ENCODE measurements at places on chromosomes 11 and 22. TPM values are rescaled to one million over a fixed set of nuclear protein-coding genes. Genes with fewer than 3 reads are reported as not detected.

The GUCY1A2 gene
- total RNA-seq, result 0.05 TPM

The SCGB2A2 gene
- not detected for total RNA-seq

The MRPL11 gene
- total RNA-seq, result 29.4 TPM

The SPATA19 gene
- total RNA-seq, result not detected

The UBQLN3 gene
- total RNA-seq, result not detected

The PLAAT4 gene
- 126 TPM for total RNA-seq

The FAM227A gene
- 0.33 TPM for total RNA-seq

The SERPING1 gene
- 2.8 TPM for total RNA-seq

The STK33 gene
- total RNA-seq, result 1.3 TPM

The TRMU gene
- total RNA-seq, result 92.1 TPM

The CNGA4 gene
- total RNA-seq, result 0.44 TPM

The P2RX6 gene
- 1.6 TPM for total RNA-seq

The PHLDB1 gene
- total RNA-seq, result 6.0 TPM

The LSP1 gene
- total RNA-seq, result 514 TPM

The OTOG gene
- total RNA-seq, result not detected

The LRRC75B gene
- 0.54 TPM for total RNA-seq

The CD3E gene
- total RNA-seq, result 555 TPM

The CDON gene
- total RNA-seq, result 2.0 TPM

The B4GAT1 gene
- total RNA-seq, result 4.0 TPM

The OR9I1 gene
- total RNA-seq, result not detected

The PTPRCAP gene
- 211 TPM for total RNA-seq

The VPREB3 gene
- not detected for total RNA-seq

The ASPHD2 gene
- 4.6 TPM for total RNA-seq

The CELF1 gene
- total RNA-seq, result 124 TPM

The PANX3 gene
- not detected for total RNA-seq

The CD248 gene
- total RNA-seq, result 11.8 TPM

The OR8G5 gene
- total RNA-seq, result not detected
